ENCODE measurements at places on chromosomes 4 and X.
A peak's percentile ranks its signal among the peaks of the same experiment; 100 is the strongest.

DNA sequence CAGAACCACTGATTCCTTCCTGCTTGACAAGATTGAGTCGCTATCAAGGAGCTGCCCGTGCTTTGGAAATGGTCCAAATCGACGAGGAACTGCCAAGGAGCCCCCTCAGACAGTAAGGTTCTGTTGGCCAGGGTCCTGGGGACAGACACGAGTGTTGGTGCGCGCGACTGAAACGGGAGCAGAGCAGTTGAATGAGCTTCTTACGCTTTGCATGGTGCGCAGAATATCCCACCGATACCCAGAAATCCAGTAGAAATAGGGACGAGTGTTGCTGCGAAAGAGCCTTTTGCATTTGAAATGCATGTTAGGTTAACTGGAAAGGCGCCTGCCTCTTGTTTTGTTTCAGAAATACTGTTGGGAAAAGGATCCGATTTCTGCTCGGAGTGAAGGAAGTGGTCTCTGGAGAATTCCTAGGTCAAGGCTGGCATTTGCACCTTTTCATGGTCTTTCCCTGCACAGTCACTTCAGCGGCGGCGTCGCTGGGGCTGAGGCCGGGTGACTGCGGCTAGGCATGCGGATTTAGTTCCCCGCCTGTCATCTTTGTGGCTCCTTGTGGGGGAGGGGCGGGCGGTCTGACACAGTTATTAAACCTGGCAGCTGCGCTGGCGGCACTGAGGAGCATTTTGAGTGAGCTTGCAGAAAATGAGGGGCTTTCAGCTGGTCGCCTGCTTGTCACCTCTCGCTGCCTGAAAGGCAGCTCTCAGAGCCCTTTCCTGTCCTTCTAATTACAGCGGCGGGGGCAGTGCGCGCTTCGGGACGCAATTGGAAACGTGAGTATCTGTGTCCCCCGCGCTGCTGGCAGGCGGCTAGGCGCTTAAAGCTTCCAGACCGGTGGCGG, 51.5 kb upstream of the TRIM2 start:
- peak; percentile 73 for DNase-seq

- no peak for DNase-seq
Observed at GRCh38 chr4:186345184-186345583, 79.2 kb downstream of the F11 start.

DNA sequence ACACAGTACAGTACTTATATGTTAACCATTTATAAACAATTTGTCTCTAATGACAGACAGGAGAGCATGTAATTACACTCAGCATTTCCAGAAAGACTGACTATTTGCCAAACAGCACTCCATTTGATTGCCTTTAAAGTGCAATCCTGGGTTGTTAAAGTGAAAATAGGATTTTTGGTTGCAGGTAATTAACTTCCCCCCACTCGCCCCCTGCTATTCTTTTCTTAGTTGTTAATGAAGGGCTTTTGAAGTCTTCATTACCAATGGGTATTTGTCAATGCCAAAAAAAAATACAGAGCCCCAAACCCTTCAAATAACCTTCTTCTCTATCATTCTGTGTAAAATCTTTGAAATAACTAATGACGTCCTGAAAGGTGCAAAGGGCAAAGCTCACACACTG, 825.6 kb downstream of the STPG2 start:
- no peak for DNase-seq

DNA sequence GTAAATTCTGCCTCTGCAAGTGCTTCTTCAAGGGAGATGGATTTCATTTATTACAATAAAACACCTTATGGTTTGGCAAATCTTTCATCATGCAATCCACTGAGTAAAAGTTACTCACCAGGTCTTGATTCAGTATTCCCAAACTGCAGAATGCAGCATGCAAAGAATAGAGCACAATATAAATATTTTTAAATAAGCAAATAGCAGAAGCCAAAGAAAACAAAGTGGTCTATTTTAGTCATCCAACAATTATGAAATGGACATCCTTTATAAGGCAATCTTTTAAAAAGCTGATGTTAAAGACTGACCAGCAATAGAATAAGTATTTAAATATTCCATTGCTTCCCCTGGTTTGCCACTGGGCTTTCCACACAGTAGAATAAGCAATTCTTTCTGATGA, 59.5 kb downstream of the SLC39A8 start:
- DNase-seq = no peak

DNA sequence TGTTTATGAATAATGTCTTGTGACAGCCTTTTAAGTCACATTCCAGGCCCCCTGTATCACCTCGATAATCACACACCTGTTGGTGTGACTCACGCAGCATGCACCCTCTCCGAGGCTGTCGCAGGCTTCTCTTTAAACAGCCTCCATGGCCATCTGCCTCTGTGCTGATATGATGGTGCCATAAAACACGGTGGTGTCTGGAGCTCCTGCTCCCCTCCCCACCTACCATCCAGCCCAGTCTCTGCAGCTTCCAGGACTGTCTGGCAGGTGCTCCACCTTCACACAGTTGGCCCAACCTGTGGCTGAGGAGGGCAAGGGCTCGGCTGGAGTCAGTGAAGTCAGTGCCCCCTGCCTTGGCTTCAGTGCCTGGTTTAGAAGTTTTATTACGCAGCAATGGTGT, 173.8 kb upstream of the RPL34 start:
- DNase-seq = no peak

GRCh38 chr4:153747406-153747955, 12.3 kb downstream of the RNF175 start:
- no peak for DNase-seq

- DNase-seq = no peak
Observed at GRCh38 chrX:633985-634958, 3.7 kb downstream of the SHOX start.

DNA sequence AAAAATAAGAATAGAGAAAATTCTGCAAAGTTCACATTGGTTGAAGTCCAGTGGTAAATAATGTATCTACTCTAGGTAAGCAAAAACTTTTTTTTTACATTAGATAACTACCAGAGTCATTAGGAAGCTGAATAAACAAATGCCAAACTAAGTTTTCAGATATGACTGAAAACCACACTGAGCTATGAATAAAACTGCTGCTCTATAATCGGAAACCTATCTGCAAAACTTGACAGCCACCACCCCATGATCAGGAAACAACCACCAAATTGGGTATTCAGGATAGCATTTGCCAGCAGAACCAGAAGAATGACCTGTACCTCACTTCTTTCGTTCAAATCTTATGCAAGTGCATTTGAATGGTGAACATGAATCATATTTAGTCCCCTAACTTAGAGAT, 173.0 kb upstream of the TET2 start:
- DNase-seq = no peak

DNA sequence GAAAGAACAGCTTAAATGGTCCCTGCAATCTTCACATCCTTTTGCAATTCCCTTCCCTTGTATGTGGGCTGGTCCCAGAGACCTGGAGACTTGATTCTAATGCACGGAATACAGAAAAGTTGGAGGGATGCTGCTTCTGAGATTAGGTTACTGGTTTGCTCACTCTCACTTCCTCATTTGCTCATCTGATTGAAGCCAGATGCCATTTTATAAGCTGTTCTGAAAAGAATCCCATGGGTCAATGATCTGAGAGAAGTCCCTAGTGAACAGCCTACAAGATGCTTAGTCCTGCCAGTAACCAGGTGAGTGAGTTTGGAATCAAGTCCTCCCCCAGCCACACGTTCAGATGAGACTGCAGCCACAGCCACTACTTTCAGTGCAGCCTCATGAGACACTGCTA, 35.9 kb downstream of the MAGEA1 start:
- no peak for DNase-seq

DNA sequence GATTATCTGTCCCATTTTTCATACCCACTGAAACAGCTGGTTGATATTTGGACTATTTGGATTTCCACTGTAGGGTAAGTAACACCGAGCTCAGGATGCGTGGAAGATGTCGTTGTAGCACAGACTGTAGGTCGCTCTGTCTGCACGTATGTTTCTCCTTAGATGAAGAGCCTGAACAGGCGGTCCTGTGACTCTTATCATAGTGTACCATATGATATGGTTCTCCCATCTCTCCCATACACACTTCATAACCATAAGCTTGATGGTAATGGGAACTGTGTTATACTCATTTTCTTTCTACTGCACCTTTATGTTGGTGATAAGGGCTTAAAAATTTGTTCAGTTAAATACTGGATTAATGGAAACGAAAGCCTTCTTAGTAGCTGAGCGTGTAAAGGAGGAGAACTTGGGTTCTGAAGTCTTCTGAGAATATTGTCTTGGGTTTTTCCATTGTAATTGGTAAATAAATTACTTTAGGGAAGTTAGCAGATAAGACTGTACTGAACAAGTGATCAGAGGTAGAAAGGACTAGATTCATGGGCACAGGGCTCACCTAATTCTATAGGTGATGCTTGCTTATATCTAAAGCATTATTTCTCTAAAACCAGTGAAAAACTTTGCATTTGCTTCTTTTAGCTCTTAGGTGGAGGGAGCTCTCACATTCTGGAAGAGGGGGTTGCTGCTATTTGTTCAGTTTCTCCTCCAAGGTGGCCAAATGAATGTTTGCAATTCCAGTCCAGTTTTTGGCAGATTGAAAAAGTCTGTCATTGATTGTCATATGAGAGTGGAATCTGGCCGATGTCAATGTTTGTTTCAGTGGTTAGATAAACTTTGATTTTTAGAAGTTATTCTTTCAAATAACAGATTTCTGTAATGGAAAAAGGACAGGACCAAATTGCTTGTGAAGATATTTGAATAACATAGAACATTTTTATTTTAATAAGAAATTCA, 15.8 kb downstream of the SMAD1 start:
- no peak for DNase-seq

DNA sequence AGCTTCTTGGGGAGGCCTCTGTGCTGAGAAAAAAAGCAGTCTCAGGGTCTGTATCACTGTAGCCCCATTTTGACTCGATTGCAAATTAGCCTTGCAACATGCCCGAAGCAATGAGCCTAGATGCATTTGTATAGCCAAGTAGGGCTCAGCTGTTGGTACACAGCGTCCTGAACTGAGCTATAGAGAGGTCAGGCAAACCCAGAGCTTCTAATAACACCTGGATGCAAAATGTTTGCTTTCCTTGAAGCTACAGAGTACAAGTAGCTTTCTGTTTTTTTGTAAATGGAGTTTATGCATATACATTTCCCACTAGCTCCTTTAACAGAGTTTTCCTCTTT, 87.8 kb downstream of the PLAC1 start:
- no peak for DNase-seq

GRCh38 chrX:152656087-152656486, 18.4 kb downstream of the GABRQ start:
- DNase-seq = no peak

DNA sequence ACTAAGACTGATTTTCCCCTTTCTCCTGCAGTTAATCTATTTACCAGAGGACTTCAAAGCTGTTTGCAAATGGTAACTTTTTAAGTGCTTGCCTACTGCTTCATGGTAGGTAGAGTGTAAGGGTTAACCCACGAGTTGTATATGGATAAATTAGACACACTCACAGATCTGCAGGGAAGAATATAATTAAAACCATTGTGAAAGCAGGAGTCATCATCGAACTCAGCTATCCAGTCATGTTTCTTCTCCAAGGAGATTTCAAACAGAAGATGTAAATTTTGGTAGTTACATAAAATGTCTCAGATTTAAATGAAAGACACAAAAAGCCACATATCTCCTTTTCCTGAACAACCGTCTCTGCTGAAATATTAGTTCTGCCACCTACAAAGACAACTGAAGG, 549 bp upstream of the XG start:
- no peak for DNase-seq

DNA sequence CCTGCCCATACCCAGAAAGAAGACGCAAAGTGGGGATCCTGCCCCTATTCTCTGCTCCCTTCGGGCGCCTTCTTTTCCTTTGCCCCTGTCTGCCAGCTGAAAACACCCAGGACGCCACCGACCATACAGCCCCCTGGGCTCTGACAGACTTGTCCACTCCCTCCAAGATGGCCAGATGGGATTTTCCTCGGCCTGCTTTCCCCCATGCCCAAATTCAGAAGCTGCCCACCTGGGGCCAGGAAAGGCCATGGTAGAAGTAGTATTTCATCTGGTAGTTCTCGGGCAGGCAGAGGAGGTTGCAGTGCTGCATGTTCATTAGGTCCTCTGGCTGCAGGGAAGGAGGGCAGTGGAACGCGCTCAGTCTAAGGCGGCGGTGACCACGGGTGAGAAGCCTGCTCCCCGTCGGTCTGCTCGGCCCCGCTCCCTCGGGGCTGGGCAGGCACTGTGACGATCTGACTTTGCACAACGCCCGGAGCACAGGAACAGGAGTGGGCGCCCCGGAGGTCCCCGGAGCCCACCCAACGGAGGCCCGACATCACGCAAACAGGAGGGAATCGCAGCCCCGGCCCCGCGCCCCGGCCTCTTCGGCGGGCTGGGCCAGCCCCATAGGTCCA, 582 bp downstream of the NAA10 start:
- DNase-seq = no peak

GRCh38 chrX:136106920-136107528, 40.3 kb upstream of the FHL1 start:
- DNase-seq = no peak

Data from activated naive CD4-positive, alpha-beta T cell treated with Interleukin-2 at 50 U/mL for 16 hours (primary cell).